PC-3 (cell line): ENCODE measurements at places on chromosomes 3 and 15. TPM values are rescaled to one million over a fixed set of nuclear protein-coding genes. Genes with fewer than 3 reads are reported as not detected.
A peak's percentile ranks its signal among the peaks of the same experiment; 100 is the strongest.

DNA sequence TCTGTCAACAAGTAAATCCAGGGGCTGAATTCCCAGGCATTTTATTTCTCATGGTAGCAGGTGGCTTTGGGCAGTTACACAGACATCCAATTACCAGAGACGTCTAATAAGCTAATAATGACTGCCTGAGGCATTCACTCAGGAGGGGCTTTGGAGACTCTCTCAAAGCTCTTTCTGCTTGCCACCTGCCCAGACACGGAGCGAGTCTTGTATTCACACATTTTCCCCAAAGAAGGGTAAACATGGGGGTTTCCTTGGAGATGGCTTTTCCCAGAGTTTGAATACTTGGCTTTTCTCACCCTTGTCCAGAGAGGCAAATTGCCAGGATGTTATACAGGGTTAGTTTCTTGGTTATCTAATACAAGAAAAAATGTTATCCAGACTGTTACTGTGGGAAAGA lies 132.6 kb downstream of the DIPK2A start:
- H3K27ac ChIP-seq, result no peak overlapping the region
- H3K4me3 ChIP-seq, result no peak overlapping the region

DNA sequence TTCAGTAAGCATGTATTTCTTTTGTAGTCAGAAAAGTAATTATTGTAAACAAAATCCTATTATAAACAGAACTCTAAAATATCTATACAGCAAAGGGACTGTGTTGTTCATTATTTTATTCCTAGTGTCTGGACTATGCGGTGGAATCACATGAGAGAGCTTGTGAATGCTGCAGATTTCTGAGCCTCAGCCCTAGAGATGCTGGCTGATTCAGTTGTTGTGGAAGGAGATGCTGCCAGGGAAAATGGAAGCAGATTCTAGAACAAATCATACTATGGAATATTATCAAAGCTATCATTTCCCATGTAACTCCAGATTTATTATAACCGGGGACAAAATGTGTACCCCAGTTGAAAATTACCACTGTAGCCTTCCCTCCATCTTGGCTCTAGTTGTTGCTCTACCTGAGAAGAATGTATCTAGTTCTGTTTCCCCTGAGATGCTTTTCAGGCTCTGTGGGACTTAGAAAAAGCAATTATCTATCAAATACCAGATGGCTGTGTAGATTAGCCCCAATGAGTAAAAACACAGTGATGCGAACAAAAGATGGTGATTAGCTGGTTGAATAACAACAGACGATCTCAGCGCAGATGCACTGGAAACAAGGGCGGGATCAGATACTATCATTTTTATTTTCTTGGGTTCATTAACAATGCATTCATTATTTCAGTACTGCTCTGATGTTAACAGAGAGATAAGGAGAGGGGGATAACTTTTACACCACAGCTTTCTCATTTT lies 131.3 kb downstream of the TMEM108 start:
- no peak for DNase-seq
- H3K4me1 ChIP-seq, result no peaks in the 10 kb centered on the region
- H3K27ac ChIP-seq, result no peak overlapping the region
- H3K4me3 ChIP-seq, result no peak overlapping the region

GRCh38 chr3:9784965-9785364 lies 7.3 kb downstream of the TADA3 start:
- no peaks in the 10 kb centered on the region for H3K4me1 ChIP-seq
- no peaks in the 10 kb centered on the region for H3K27me3 ChIP-seq
- H3K4me3 ChIP-seq, result no peak overlapping the region
- DNase-seq, result no peak
- peaks cover 10% of the 10 kb centered on the region; the same call in 1 of the 2 replicates for H3K36me3 ChIP-seq

- no peak overlapping the region for H3K27ac ChIP-seq
- peaks cover 77% of the 10 kb centered on the region for H3K27me3 ChIP-seq
- peak overlapping the region; percentile 31; the same call in 1 of the 2 replicates for H3K4me3 ChIP-seq
- H3K36me3 ChIP-seq, result no peaks in the 10 kb centered on the region
- DNase-seq, result no peak
- H3K4me1 ChIP-seq, result peaks cover 5% of the 10 kb centered on the region
Measured at GRCh38 chr15:98422130-98422478, 226.2 kb upstream of the IGF1R start.

GRCh38 chr3:123833398-123833785 lies 50.7 kb downstream of the MYLK start:
- H3K4me1 ChIP-seq, result peaks cover 13% of the 10 kb centered on the region
- H3K4me3 ChIP-seq, result no peak overlapping the region
- no peak for DNase-seq

DNA sequence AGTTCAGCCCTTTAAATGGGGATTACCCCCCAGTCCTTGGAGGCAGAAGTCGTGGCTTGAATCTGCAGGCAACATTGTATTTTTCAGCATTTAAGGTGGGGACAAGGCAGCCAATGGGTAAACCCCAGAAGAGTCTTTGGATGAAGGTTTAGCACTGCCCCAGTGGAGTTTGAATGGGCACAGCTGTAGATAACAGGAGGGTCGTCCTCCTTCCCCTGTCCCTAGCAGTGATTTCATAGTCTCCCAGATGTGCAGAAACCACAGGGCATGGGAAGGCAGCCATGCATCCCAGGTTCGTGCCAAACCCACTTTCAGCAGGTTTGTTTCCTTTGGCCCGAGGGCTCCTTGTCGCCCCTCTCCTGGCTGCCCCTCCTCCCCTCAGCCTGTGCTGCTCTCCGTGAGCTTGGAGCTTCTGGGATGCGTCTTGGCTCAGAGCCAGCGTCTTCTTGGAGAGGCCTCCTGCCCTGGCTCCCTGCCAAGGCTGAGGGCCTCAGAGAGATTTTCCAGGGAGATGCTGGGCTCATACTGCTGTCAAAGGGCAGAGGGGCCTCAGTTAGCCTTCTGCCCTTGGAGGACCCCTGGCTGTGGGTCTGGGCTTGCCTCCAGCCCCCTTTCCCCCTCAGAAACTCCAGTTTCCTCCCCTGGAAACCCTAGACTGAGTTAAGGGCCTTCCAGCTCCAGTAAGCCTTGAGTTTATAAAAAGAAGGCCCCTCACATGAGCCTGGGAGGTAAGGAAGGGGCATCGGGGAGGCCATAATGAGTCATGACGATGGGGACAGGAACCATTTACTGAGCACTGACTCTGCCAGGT lies 48.9 kb upstream of the POLG start:
- peaks cover 57% of the 10 kb centered on the region for H3K4me1 ChIP-seq
- H3K4me3 ChIP-seq, result no peak overlapping the region
- H3K27ac ChIP-seq, result peak overlapping the region; percentile 29
- peak; percentile 81 for DNase-seq
- no peaks in the 10 kb centered on the region for H3K36me3 ChIP-seq

Gene NSUN3
- total RNA-seq, result 4.4 and 5.3 TPM in 2 replicates

Gene CYP1A2
- total RNA-seq, result not detected in 2 replicates

Gene EPHA6
- 1.8 and 3.6 TPM in 2 replicates for total RNA-seq

Gene HGD
- 0.11 and 1.4 TPM in 2 replicates for total RNA-seq

Gene LRRIQ4
- 0.52 TPM in 1 of 2 replicates, not detected in the other for total RNA-seq

Gene TF
- total RNA-seq, result not detected in 2 replicates

Gene STAB1
- 0.33 TPM in 1 of 2 replicates, not detected in the other for total RNA-seq

Gene PAQR9
- 0.12 TPM in 1 of 2 replicates, not detected in the other for total RNA-seq
